Stimulated activated CD8-positive, alpha-beta memory T cell treated with anti-CD3 and anti-CD28 coated beads, Interleukin-7, amount 100 ng/mL, for 48 hours (primary cell): ENCODE measurements at places on chromosomes 7 and 10.

DNA sequence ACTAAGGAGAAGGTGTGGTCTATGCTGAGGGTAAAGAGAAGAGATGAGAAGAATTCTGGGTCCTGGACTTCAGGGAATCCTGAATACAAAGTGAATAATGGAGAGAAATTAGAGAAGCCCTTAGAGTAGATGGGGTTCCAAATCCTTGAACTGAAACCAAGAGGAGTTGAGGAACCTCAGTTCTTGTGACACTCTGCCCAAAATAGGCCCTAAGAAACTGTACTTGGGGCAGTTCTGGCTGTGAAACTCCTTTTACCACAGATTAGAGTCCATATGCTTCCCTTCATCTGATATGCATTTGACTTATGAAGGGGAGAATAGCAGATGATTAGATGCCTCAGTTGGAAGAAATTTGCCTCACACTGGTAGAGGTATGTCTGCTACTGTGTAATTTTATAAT lies 19.0 kb downstream of the TES start:
- DNase-seq, result no peak

DNA sequence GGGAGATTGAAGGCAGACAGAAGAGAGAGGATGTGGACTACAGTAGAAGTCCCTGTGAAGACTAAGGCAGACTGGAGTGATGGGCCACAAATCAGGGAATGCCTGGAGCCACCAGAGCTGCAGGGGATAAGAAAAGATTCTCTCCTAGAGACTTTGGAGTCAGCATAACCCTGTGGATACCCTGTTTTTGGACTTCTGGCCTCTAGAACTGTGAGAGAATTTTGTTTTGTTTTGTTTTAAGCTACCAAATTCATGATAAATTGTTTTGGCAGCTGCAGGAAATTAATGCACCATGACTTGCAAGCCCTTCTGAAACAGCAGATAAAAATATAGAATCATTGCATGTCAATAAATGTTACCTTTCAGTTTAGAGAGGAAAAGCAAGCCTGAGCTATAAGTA lies 41.3 kb downstream of the INHBA start:
- DNase-seq, result no peak

- no peak for DNase-seq
These were observed 194.7 kb upstream of the BMPER start for GRCh38 chr7:33710608-33711007.

GRCh38 chr10:92590623-92591549 lies 2.0 kb upstream of the KIF11 start:
- no peak for DNase-seq

- DNase-seq, result no peak
These were observed 67.2 kb downstream of the RABGEF1 start for GRCh38 chr7:66807736-66808135.
